ENCODE measurements at places on chromosomes 5 and 9. TPM values are rescaled to one million over a fixed set of nuclear protein-coding genes. Genes with fewer than 3 reads are reported as not detected.

SPRY4 gene
- total RNA-seq = 10.3 TPM

MCC gene
- 0.43 TPM for total RNA-seq

RASGEF1C gene
- total RNA-seq = 0.13 TPM

FBP2 gene
- 0.06 TPM for total RNA-seq

C9orf153 gene
- total RNA-seq = 0.21 TPM

IL3 gene
- total RNA-seq = not detected

CNTFR gene
- total RNA-seq = 0.17 TPM

SH3TC2 gene
- 0.69 TPM for total RNA-seq

PCDHA9 gene
- total RNA-seq = not detected

SPINK4 gene
- total RNA-seq = not detected

INSL6 gene
- not detected for total RNA-seq

GPX3 gene
- 19.0 TPM for total RNA-seq

KCNV2 gene
- not detected for total RNA-seq

EPB41L4B gene
- total RNA-seq = 23.6 TPM

MTMR12 gene
- 21.8 TPM for total RNA-seq

SAPCD2 gene
- total RNA-seq = 22.3 TPM

PHYHD1 gene
- 0.24 TPM for total RNA-seq

RFESD gene
- total RNA-seq = 2.1 TPM

CAVIN4 gene
- total RNA-seq = 0.29 TPM

TMEM215 gene
- not detected for total RNA-seq

PSMD5 gene
- total RNA-seq = 28.0 TPM

KCNN2 gene
- 0.07 TPM for total RNA-seq

TMEM161B gene
- 8.3 TPM for total RNA-seq

C5orf58 gene
- total RNA-seq = not detected

SURF2 gene
- 46.1 TPM for total RNA-seq

IFNA2 gene
- not detected for total RNA-seq

MEF2C gene
- 0.02 TPM for total RNA-seq

OR1Q1 gene
- not detected for total RNA-seq

GPRIN1 gene
- 7.3 TPM for total RNA-seq

GFI1B gene
- 0.10 TPM for total RNA-seq

CCL27 gene
- not detected for total RNA-seq

KCNT1 gene
- total RNA-seq = not detected

STING1 gene
- 0.66 TPM for total RNA-seq

CCIN gene
- total RNA-seq = not detected

PCDHGC3 gene
- total RNA-seq = 6.7 TPM

HMCN2 gene
- not detected for total RNA-seq

C5orf34 gene
- total RNA-seq = 5.3 TPM

DRD1 gene
- 0.13 TPM for total RNA-seq

PRLR gene
- 0.10 TPM for total RNA-seq

PDCD1LG2 gene
- total RNA-seq = 0.30 TPM

CCNJL gene
- 11.1 TPM for total RNA-seq

FOXD4 gene
- total RNA-seq = 0.23 TPM

CPLANE1 gene
- total RNA-seq = 3.2 TPM

SLC6A19 gene
- 0.38 TPM for total RNA-seq

ACTL7B gene
- total RNA-seq = 0.07 TPM

SLCO4C1 gene
- total RNA-seq = not detected

PCDHA1 gene
- 0.29 TPM for total RNA-seq

DNAJA1 gene
- 206 TPM for total RNA-seq

SELENOP gene
- 0.18 TPM for total RNA-seq

CTSV gene
- total RNA-seq = 13.0 TPM

MYMK gene
- total RNA-seq = not detected
